ACHN (cell line): ENCODE measurements at places on chromosomes 2 and 18.

DNA sequence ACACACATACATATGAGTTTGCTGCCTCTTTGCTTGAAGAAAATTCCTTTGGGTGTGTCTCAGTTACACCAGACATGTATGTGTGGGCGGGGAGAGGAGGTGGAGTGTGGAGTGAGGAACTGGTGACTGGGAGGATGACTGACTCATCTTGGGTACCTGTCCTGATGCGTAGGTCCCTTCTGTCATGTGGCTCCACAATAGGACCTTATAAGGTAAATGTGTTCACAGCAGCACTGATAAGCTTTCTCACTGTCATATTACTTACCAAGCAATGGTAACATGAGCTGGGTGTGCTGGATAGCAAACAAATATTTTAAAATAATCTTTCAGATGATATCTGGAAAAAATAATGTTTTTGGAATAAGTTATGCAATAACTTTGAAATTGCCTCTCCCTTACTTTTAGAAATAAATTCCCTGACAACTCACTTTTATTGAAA is 45.1 kb downstream of the SLC9A2 start:
- no peak for DNase-seq

DNA sequence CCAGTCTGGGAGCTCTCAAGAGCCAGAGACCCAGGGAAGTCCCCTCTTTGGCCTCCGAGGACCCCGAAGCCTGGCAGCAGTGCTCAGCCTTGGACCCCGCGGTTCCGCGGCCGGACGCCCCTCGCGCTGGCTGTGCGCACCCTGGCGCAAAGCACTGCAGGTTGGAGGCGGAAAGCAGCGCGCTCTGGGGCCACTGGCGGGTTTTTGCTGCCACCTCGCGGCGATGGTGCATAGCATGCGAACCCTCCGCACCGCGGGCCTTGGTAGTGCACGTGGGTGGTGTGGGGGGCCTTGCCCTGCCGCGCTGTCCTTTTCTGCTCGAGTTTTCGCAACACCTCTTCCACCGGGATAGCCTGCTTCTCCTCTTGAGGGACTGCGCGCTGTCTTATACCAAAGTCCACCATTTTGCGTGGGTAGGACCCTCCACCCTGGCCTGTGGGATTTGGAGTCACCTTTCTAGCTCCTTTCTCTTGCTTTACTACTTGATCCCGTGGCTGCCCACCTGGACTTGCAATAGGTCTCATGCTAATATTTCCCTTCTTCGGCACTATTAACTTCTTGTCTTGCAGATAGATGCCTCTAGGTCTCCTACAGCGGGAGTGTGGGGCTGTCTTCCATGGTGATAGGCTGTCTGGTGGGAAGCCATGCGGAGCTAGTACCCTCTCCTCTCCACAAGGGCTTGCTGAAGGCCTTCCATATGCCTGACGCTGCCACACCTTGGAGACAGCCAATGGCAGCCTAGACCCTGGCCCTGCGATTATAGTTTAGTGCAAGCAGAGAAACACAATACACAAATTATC is 14.3 kb downstream of the SIX3 start:
- peak; percentile 75 for DNase-seq

DNA sequence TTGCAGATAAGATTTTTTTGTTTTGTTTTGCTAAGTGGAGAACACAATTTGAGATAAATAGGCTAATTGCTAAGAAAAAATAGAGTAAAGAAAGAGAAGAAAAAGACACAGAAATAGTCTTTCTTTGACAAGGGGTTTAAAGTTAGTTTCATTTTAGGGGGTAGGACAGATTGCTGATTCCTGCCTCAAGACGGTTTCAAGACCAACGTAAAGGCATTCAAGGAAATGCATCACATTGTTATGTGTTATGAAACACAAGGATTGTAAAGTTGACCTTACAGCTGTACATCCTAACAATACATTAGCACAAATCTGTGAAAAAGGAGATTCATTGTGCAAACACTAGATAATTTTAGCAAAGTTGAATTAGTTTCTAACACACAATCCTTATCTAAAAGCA is 22.7 kb upstream of the ETAA1 start:
- DNase-seq: no peak

DNA sequence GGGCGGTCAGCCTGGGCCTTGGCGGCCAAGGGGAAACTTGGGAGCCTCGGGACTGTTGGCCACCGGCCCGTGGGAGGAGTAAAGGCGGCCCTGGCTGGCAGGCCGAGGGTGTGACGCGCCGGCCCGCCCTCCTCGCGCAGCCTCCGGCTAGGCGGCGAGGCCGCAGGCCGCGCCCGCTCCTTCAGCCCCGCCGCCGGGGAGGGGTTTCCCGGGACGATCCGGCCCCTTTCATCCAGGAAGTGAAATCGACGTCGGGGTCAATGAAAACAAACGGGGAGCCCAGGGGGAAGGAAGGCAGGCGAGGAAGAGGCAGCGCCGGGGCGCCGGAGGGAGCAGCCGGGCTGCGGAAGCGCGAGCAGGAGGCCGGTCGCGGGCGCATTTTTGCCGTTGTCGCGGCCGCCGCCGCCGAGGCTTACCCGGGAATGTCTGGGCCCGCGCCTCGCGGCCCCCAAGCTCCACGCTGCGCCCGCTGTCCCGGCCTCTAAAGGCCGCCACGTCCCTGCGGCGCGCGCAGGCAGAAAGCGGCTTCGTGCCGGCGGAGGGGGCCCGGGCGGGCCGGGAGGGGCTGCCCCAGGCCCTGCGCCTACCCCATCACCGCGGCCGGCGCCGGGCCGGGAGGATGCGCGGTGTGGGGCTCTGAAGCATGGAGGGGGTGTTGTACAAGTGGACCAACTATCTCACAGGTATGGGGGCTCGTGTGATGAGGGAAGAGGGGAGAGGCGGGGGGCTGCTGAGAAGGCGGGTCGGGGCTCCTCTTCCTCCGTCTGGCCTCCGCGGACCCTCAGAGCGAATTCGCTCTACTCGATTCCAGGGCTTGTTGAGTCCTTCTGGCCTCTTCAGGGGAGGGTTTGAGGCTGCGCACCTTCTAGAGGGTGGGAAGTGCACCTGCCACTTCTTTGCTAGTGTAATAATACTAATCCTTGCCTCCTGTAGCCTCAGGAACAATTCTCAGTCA is at the start of gene PLEKHA3:
Gene PLEKHA3 (plus strand): TSS at position 231 of the 955 bp plus-strand sequence. CDS start 413 bp downstream, at position 644.
- peak; percentile 99 for DNase-seq

GRCh38 chr2:11080253-11081115 is 74.8 kb upstream of the SLC66A3 start:
- DNase-seq: no peak

DNA sequence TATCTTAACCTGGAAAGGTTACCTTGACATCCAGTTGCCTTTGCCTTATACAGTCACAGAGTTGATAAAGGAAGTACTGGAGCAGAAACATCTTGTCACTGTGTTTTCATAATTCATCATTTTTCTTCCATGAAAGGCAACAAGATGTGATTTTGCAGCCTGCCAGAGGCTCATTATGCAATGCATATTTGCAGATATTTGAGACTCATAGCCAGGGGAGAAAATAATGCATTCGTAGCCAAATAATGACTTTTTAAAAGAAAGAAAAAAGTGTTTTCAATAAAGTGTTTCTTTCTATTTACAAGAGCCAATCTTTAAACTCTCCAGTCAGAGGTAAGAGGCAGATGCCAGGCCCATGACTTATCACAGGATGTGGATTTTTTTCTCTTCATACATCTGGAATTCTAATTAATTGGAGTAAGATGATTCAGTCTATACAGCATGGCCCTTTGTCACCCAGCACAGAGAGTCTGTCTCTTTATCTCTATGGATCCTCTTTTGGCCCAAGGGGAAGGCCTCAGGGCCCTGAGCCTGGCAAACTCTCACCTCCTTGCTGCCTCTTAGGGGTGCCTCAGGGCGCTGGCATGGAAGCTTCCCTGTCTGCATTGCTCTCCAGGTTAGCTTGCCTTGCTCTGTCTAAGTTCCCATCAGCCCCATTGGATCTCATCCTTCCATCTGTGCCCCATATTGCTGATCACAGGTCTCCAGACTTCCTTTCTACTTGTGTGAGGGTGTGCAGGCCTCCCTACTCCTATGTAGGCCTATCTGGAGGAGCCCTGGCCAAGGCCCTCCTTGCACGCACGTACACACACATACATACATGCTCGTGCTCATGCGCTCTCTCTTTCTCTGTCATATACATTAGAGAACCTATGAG is 247.7 kb downstream of the TPGS2 start:
- DNase-seq: no peak

GRCh38 chr2:98908931-98909316 is 27.1 kb downstream of the CRACDL start:
- DNase-seq: no peak

GRCh38 chr2:96150007-96150640 is 4.9 kb upstream of the DUSP2 start:
- no peak for DNase-seq

- no peak for DNase-seq
Observed at GRCh38 chr2:61718965-61719364, 134.9 kb downstream of the FAM161A start.

GRCh38 chr18:63889626-63890025 is 2.1 kb downstream of the SERPINB2 start:
- DNase-seq: no peak

- no peak for DNase-seq
Observed at GRCh38 chr2:37713258-37713700, 41.8 kb upstream of the CDC42EP3 start.

GRCh38 chr2:11502740-11503292 is 31.0 kb upstream of the GREB1 start:
- no peak for DNase-seq

GRCh38 chr2:42270757-42271156 is 90.3 kb downstream of the COX7A2L start:
- no peak for DNase-seq

GRCh38 chr2:64655018-64655664 is 1.4 kb upstream of the SERTAD2 start:
- peak; percentile 68 for DNase-seq

- no peak for DNase-seq
Observed at GRCh38 chr2:129765678-129766351, 213.7 kb upstream of the RAB6C start.

- no peak for DNase-seq
Observed at GRCh38 chr18:28522236-28522635, 345.3 kb upstream of the CDH2 start.

GRCh38 chr2:112784199-112785189 is at the start of gene IL1A:
TSS of gene IL1A (minus strand) at chr2:112784493. CDS start at chr2:112783770, 723 bp downstream.
- no peak for DNase-seq

DNA sequence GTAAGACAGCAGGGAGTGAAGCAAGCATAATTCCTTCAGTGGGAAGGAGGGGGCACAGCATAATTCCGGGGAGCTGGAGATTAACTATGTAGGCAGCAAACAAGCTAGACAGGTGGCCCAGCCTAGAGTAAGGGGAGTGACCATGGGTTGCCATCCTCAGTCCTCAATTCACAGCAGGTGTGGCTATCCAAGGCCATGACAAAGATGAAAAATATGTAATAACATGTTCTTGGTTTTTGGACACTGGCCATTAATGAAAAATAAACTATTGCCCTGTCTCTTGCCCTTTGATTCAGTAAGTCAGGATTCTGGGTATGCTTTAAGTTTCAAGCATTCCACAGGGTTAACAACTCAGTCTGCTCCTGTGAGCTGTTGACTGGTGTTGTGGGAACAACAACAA is 65.0 kb downstream of the CYP1B1 start:
- no peak for DNase-seq

GRCh38 chr2:28949617-28950305 is 31.3 kb upstream of the TOGARAM2 start:
- no peak for DNase-seq

DNA sequence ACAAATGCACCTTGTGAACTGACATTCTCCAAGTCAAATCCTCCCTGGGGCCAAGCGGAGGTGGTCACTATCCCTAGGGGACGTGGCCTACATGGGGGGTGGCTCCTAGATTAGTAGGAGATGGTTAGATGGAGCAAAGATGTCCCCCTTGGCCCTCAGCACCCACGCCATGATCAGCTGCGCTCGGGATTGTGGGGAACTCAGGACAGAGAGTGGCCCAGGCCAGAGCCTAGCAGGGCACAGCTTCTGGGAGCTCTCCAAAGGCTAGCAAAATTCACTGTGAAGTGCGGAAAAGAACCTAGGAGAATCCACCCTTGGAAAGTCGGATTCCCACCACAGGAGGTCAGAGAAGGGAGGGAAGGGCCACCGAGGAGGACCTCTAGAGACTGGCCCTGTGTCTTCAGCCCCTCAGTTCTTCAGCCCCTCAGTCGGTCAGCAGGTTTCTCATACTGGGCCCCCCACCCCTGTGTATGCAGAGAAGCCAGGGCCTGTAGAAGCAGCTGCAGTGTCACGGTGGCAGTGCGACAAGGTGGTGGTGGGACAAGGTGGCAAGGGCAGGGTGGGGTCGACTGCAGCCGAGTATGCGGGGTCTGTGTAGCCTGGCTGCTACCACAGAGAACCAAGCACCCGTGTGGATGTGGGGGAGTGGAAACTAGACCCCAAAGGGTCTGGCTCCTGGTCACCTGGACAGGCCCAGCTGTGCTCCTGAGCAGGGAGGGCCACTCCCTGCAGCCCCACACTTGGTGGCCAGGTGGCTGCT is 18.4 kb downstream of the GPR55 start:
- DNase-seq: no peak

DNA sequence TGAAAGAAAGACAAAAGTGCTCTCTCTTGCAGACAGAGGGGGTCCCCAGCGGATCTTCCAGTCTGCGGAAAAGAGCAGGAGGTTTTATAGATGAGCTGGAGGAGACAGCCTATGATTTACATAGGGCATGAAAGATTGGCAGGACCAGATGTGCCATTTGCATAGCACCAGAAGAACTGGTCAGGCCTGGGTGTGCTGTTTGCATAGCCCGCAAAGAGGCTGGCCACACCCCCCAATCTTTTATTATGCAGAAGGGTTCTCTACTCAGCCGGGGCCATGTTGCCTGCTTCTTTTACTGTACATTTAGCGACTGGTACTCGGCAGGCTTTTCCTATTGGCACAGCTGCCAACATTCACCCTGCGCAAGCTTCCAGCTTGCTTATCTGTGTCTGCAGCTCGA is 317.6 kb downstream of the GALR1 start:
- DNase-seq: no peak

- peak; percentile 85 for DNase-seq
Observed at GRCh38 chr2:9675415-9676351, 44.9 kb upstream of the YWHAQ start.

GRCh38 chr18:34709750-34710441 is at the start of gene DTNA:
TSS of gene DTNA (plus strand) at chr18:34710298. CDS start at chr18:34755977, 45,679 bp downstream.
- peak; percentile 24 for DNase-seq

GRCh38 chr2:222753251-222753824 is 81.9 kb downstream of the MOGAT1 start:
- no peak for DNase-seq

- no peak for DNase-seq
Observed at GRCh38 chr2:125479143-125479636, 1176.8 kb upstream of the GYPC start.

- no peak for DNase-seq
Observed at GRCh38 chr2:201084863-201085262, 13.1 kb downstream of the NDUFB3 start.

GRCh38 chr2:216692636-216693413 is 2.5 kb downstream of the IGFBP5 start:
- peak; percentile 69 for DNase-seq

- DNase-seq: no peak
Observed at GRCh38 chr2:74694281-74694680, 40.2 kb downstream of the SEMA4F start.

- DNase-seq: no peak
Observed at GRCh38 chr2:20169796-20170703, 54.9 kb downstream of the SDC1 start.
